Stromal cell of bone marrow (primary cell): ENCODE measurements at places on chromosomes 16 and 17.

GRCh38 chr17:33126086-33126485, 134.4 kb downstream of the SPACA3 start:
- no peak for DNase-seq

DNA sequence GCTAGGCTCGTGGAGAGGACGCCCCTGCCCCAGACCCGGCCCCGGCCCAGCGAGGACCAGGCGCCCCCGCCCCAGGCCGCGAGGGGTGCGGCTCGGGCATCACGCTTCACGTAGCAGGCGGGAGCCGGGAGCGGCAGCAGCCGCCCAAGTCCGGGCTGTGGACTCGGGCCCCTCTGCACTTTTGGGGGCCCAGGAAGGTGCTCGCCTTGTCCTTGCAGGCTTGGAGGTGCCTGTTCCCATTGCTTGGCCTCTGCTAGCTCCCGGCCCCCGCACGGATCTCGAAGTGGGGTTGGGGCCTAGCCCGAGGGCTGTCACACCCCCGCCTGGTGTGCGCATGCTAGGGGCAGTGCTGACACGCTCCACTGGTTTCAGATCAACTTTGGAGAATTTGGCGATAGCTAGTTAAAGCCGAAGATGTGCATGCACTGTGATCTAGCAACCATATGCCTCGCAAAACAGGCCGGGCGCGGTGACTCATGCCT, 55.7 kb downstream of the WSB1 start:
- no peak for DNase-seq

DNA sequence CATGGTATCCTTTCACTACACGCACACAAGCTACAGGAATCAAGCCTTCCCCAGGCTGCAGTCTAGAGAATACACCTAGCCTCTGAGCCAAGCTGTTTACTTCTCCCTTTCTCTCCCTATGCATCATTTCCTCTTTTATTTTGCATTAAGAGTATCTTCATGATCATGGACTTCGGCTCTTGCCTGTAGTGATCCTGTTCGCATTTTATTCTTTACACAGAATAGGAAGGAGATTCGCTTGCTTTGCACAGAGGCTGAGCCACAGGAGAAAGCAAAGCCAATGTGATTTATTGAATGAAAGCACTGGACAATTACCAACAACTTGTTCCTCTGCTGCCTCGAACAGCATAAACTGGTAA, 172.7 kb downstream of the ANKFN1 start:
- DNase-seq, result no peak

GRCh38 chr17:82400206-82400605, 17.9 kb upstream of the HEXD start:
- DNase-seq, result no peak

GRCh38 chr17:3603119-3603869, 5.9 kb downstream of the TRPV1 start:
- DNase-seq, result no peak
